ENCODE measurements at places on chromosomes 3 and 15.

- DNase-seq: no peak
These were observed 207.3 kb downstream of the NECTIN3 start for GRCh38 chr3:111278959-111279358.

GRCh38 chr3:54222316-54222715 lies 100.0 kb downstream of the CACNA2D3 start:
- DNase-seq: no peak

DNA sequence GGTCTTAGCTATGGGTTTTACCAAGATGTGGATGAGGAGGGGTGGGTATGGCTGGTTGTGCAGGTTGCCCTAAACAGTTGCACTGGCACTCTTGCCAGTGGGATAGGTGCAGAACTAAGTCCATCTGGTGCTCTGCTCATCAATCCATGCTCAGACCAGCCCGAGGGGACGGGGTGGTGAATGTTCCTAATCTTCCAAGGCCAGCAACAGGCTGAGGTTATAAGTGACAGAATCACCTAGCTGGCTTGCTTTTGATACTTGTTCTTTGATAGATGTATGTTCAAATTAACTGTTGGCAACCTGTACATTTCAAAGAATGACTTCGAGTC lies 53.5 kb upstream of the CCR2 start:
- no peak for DNase-seq

DNA sequence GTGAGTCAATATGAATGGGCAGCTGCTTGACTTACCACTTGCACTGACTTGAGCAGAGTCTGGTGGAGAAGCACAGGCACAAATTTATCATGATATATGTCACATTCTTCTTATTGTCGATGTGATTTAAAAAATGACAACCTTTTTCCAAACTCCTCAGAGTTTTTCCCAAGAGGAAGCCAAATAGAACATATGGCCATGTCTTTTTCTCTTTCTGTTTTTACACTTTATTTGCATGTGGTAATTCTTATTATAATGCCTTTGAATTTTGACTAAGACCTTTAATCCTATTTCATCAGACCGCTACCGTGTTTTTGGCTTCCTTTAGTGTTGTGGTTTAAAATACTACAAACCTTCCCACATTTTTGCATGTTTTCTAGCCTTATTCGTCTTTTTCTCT lies 666.2 kb downstream of the PDCD6IP start:
- DNase-seq: no peak

DNA sequence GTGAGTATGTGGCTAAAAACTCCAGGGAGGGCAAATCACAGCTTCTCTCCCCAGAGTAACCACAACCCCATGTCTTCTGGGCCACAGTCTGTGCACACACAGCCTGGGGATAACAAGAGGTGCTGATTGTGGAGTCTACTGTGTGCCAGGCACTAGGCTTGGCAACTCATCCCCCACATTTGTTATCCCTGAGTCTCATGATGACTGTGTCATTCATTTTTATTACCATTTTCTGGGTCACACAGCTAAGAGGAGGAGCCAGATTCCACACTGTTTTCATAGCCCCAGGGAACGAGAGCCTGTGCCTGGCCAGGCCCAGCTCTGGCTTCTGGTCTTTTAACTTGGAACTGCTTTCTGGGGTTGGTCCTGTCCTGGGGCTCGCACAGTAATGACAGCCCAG lies 34.5 kb downstream of the ESYT3 start:
- DNase-seq: no peak
